NCI-H748 treated with DMSO at 0.1 percent for 48 hours (cell line): ENCODE measurements at places on chromosomes 5 and 9.

DNA sequence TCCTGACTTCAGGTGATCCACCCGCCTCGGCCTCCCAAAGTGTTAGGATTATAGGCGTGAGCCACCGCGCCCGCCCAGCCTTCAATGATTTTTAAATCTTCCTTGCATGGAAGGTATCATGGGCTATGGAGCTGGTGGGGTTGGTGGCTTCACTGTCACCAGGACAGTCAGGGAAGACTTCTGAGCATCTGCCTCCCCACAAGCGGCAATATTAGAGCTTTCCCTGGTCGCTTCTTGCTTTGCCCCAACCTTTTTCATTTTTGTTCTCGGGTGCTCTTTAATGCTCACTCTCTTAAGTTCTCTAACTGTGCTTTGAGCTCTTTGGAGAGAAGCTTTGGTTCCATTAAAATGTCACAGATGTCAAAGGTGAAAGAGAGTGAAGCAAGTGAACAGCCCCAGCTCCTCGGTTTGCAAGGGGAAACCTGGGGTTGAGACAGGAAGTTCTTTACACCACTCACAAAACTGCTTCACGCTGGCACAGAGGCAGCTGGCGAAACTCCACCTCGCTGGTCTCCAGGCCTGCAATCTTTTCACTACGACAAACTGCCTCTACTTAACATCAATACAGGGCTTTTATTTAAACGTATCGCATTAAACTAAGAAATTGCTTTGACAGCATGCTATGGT lies 142.5 kb upstream of the RETREG1 start:
- no peak for DNase-seq

DNA sequence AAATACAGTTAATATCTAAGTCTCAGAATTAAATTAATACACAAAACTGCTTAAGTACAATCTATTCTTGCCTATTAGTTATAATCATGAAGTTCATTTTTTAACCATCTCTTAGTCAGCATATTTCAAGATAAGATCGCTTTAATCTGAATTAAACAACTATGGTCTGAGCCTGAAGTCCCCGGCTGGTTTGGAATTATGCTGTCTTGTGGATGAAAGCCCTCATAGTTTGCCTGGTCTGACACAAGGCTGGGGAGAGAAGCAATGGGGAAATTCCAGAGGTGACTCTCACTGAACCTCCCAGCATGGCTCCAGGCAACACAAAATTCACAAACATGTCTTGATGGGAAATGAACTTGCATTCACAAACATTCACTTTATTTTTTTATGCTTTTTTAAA lies 28.0 kb upstream of the GRAMD2B start:
- no peak for DNase-seq

GRCh38 chr9:93397661-93398373 lies 53.7 kb upstream of the FAM120A start:
- DNase-seq: no peak

GRCh38 chr9:69194702-69195418 lies 20.8 kb downstream of the TJP2 start:
- DNase-seq: no peak

DNA sequence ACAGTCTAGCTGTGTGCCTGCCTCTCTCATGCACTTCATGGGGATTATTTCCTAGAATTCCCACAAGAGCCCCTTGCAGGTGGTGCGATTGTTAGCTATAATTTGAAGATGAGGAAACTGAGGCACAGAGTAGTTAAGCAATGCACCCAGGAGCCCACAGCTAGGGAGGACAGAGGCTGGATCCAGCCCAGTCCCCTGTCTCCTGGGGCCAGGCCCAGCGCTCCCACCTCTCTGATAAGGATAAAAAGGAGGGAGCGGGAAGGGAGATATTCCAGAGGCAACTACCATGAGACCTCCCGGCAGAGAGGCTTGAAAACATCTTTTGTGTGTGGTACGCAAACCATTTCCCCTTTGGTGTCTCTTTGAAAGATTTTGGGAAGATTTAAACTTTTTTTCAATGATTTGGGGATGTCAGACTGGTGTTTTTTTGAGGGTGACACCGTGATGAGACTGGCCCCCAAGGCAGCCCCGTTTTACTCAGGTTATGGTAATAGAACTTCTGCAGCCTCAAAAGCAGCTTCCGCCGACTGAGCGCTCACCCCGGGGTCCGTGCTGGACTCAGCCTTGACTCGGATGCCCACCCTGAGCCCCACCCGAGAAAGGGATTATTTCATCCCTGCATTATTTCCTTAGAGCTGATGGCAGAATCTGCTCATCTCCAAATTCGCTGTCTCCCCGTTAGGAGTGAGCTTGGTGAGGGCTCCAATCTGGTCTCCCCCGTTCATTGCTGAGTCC lies 144.7 kb upstream of the IER5L start:
- DNase-seq: no peak
